Muscle of leg (tissue), 16 donors: ENCODE measurements at places on chromosomes 7 and 10. TPM values are rescaled to one million over a fixed set of nuclear protein-coding genes. Genes with fewer than 3 reads are reported as not detected.
A peak's percentile ranks its signal among the peaks of the same experiment; 100 is the strongest.

Gene PFKFB3
- 15.2 TPM for polyA plus RNA-seq

GRCh38 chr7:105257338-105257737 lies 131.4 kb downstream of the SRPK2 start:
- no peak for DNase-seq

DNA sequence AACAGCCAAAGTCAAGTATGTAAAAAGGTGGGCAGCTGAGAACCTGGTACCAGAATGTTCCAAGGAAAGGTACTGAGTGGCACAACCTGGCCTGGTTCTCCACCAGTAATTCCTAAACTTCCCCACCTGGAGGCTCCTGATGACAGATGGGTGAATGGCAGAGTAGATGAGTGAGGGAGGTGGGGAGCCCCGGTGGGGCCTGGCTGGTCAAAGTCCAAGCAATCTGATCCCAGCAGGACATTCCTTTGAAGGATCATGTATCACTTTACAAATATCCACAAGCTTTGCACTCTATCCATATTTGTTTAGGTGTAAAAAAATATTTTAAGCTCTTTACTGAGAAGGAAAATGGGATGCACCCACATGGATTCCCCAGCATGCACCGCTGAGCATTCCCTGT lies 250.2 kb downstream of the DPP6 start:
- no peak for DNase-seq

Gene OR6B1
- 0.04 TPM for polyA plus RNA-seq

Gene ADARB2
- 0.23 TPM for polyA plus RNA-seq

DNA sequence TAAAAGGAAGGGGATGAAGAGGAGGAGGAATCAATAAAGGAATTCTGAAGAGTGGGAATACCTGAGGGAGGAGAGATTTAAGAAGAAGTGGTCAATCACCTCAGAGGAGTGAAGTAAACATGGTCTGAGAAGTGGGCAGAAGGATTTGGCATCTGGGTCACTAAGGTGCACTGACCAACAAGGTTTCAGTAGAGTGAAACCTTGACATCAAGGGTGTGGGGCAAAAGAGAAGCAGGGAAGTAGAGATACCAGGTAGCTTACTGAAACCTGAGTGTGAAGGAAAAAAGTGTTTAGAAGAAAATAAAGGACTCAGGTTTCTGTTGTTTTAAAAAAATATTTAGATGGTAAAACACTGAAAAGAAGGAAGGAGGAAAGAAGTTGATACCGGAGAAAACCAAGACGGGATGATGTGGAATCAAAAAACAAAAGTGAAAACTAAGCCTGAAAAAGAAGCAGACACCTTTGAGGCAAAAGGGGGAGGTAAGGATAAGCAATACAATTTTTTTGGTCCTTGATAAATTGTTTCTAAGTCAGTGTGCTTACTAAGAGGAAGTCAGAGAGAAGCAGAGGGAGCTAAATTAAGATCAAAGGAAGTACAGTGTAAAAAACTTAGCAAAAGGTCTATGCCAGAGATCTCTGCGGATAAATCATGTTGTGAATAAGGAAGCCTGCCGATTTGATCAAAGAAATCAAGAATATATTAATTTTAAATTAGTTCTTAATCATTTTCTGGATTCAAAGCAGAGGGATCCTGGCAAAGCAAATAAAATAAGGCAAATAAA lies 137.2 kb upstream of the GPR22 start:
- DNase-seq, result peak; percentile 21

Gene AUTS2
- polyA plus RNA-seq, result 92.3 TPM

DNA sequence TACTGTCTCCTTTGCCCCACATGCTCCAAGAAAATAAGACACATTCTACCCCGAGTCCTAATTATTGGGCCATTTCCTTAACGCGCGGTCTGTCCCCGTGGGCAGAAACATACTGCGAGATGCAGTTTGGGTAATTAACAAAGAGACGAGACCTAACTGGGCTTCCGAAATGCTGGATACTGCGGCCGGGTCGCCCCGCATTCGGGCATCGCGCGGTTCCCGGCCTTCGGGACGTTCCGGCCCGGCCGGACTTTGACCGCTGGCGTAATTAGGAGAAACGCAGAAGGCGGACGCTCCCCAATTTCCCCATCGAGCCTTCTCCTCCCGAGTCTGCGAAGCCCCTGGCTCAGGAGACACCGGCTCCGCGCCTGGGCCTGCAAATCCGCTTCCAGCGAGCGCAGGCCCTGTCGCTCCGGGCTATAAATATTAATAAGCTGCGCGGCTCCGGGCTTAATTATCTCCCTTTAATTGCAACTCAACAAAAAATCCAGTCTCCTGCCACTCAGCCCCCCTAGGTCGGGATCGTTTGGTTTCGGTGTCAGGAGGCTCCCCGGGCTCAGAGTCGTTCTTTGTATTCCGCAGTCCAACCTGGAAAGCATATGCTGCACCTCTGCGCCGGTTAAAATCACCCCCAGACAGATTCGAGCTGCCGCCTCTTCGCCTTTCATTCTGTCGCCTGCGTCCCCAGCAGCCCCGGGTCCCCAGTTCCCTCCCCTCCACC lies 131.5 kb downstream of the SPAG6 start:
- DNase-seq, result no peak

- DNase-seq, result no peak
These were observed 107.8 kb downstream of the TCERG1L start for GRCh38 chr10:131203456-131204357.

DNA sequence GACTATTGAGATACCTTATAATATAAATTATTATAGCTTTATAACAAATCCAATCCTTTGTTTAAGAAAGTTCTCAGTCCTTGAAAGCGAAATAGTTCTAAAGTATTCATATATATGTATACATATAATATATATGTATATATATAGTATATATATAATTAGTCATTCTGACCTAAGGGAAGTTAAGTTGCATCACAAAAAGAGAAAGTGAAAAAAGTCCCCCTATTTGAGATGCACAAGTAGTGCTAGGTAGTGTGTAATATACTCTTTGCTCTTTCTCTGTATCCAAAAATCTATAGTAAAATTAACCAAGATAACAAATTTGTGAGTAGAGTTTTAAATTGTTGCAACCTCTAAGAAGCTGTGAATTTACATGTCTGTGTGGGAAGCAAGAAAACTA lies 13.3 kb upstream of the IFIT1B start:
- DNase-seq, result no peak

GRCh38 chr10:112791447-112791846 lies 158.6 kb upstream of the TCF7L2 start:
- peak; percentile 37 for DNase-seq

Gene CARD11
- 0.33 TPM for polyA plus RNA-seq

- no peak for DNase-seq
These were observed 44.6 kb upstream of the BHLHA15 start for GRCh38 chr7:98166668-98166970.

GRCh38 chr7:50367570-50367969 lies 63.1 kb downstream of the IKZF1 start:
- DNase-seq, result no peak

Gene NUTM2E
- polyA plus RNA-seq, result not detected

GRCh38 chr10:22389856-22390589 lies 44.7 kb downstream of the SPAG6 start:
- no peak for DNase-seq

DNA sequence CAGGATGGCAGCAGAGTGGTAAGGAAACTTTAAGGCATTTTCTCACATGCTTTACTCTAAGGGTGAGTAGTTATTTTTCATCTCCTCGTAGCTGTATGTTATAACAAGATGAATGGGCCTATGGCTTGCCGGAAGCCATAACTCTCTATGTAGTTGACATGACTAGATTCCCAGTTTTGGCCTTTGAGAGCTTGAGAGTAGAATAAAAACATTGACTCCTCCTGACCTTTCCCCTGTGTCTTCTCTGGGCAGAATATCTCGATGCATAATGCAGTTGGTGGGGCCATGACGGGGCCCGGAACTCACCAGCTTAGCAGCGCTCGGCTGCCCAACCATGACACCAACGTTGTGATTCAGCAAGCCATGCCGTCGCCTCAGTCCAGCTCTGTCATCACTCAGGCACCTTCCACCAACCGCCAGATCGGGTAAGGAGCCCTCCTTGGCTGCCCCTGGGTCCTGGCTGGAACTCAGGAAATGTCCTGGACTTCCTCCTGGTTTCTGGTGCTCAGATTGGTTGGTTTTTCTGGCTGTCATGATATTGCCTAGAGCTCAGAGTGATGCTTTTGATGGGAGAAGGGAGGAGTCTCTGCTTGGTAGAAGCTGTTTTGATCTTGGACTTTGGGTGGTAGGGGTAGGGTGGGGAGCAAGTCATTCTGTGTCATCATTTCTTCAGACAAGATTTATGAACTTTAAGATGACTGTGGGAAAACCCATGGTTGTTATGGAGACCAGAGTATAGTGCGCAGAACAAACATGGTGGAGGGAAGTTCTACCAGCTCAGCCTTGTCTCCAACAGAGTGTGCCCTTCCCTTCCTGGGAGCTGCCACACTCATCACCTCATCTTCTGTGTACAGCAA lies 158.0 kb downstream of the CREB5 start:
- DNase-seq, result no peak

Gene SPDYE9
- 0.20 TPM for polyA plus RNA-seq

Gene ASZ1
- polyA plus RNA-seq, result not detected

Gene STAG3
- polyA plus RNA-seq, result 9.7 TPM

DNA sequence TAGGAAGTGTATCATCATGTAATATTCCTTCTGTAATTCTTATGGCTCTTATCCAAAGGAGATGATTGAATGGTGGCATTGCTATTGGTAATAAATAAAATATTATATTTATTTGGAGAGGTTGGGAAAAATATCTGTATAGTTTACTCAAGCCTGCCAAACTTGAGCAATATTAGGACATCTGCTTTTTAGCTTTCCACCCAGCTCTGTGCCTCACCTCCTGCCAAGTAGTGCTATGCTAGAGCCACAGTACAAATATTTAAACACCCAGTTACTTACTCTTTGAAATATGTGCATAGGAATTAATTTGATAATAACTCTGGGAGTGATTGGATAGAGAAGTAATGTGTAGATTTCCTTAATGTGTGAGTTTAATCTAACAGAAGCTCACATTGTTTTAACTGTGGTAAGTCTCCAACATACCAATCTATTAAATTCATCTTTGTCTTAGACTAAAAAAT lies 129.2 kb downstream of the BBS9 start:
- peak; percentile 77 for DNase-seq

Gene CC2D2B
- polyA plus RNA-seq, result 0.36 TPM

Gene CHAT
- not detected for polyA plus RNA-seq

- DNase-seq, result no peak
These were observed 14.0 kb upstream of the SLC18A2 start for GRCh38 chr10:117226813-117227451.

DNA sequence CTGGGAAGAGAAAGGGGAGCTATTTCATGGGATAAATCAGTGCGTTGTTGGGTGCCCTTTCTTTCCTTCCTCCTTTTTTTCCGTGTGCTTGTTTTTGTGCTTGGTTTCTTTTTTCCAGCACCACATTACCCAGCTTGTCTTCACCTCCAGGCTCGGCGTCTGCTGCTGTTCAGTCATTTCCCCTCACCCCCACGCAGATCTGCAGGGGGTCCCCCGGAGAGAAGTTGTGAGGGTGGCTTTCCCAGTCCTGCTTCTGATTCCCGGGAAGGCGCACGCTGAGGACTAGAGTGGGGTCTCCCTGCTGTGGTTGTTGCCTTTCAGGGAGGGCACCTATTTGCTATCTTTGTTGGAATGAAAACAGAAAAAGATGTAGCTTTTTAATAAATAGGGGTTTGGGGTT lies 1.6 kb downstream of the CAMK1D start:
- no peak for DNase-seq

DNA sequence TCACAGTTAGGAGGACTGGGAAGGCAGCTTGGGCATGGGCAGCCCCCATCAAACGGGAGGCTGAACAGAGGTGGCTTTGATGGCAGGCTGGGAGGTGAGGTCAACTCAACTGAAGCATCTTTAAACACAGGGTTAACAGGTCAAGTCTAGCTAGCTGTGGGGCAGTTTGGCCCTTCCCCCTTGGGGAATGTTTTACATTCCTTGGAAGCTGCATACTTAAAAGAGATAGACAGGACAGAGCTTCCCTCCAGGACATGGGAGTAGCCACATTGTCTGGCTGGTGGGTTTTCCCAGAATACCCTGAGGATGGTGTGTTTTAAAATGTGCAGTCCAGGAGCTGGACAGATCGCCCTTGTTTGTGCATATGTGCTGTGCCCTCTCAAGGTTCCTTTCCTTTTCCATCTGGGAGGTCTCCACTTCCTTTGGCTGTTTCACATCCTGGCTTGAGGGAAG lies 6.8 kb upstream of the RASSF4 start:
- no peak for DNase-seq

Gene DNMBP
- polyA plus RNA-seq, result 16.3 TPM
